ENCODE measurements at places on chromosomes 16 and 17.

DNA sequence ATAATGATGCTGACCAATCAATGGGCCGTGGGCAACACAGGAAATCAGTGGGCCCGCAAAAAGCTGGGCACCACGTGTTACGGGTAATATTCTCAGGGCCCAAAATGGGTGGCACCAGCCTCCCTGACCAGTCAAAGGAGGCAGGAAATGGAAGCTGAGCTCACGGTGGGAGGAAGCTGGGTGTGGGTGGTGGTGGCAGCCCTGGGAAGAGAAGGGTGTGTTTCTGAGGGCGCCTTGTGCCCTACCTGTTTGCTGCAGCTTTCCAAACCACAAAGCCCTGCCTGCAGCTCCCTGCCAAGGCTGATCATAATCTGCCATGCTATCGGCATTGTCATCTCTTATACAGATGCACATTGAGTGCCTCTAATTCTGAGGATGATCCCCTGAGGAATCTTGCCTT lies 457.9 kb downstream of the SLC39A11 start:
- no peak for DNase-seq

GRCh38 chr17:69093279-69093789 lies 32.6 kb upstream of the ABCA9 start:
- no peak for DNase-seq

GRCh38 chr16:85049706-85050305 lies 22.2 kb downstream of the KIAA0513 start:
- DNase-seq = no peak

DNA sequence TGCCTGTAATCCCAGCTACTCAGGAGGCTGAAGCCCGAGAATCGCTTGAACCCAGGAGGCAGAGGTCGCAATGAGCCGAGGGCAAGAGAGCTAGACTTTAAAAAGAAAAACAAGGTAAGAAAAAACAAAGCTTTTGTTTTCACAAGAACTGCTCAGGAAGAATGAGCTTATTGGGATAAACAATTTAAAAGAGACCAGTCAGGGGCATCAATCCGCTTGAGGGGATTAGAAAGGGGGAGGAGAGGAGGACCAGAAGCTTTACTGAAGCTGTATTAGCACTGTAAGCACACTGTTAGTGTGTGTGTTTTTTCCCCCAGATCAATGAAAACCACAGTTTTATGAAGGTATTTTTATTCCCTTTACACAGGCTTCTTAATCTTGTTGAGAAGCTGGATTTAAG lies 8.8 kb downstream of the TMEM170A start:
- no peak for DNase-seq

DNA sequence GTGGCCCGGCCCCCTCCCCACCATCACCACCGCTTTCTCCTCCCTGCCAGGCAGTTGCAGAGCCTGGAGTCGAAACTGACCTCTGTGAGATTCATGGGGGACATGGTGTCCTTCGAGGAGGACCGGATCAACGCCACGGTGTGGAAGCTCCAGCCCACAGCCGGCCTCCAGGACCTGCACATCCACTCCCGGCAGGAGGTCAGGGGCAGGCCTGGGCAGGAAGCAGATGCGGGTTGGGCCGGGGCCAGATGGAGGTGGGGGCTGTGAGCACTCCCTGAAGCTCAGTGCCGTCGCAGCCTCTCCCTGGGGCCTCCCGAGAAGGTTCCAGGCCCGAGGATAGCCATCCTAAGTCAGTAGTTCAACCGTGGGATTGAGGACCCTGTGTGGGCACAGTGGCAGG lies 14.2 kb upstream of the ADGRG3 start:
- DNase-seq = no peak

DNA sequence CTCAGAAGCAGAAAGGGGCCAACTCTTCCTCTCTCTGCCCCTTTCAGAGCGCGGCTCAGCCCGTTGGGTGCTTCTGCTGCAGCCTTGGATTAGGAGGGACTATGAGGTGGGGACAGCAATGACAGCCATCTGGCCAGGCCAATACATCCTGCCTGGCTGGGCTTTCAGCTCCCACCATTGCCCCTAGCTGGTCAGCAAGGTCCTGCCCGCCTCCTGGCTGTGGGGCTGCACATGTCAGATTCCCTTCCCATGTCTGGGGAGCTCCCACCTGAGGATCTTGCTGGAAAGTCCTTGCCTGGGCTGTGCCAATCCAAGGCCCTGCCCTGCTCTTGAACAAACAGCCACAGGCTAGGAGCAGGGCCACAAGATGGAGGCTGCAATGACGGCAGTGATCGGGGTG lies 8.3 kb downstream of the TRIM65 start:
- DNase-seq = no peak

GRCh38 chr16:86428729-86429517 lies 81.4 kb upstream of the FOXF1 start:
- DNase-seq = no peak

DNA sequence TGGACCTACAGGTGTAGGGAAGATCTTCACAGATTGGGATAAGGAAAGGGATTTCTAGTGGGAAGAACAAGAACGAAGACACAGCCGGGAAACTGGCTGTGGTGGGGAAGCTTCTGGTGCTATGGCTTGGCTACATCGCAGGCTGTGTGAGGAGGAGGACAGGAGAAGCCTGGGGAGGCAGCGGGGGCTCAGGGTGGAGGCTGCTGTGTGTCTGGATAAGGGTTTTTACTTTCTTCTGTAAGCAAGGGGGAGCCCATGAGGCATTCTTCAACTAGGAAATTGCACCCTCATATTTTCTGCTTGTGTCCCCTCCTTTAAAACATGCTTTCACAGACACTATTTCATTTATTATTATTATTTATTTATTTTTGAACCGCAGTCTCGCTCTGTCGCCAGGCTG lies 2.9 kb upstream of the RHBDF2 start:
- no peak for DNase-seq

- DNase-seq = no peak
Measured at GRCh38 chr17:81635431-81635830, 1.5 kb downstream of the NPLOC4 start.

- no peak for DNase-seq
Measured at GRCh38 chr16:89152831-89153700, 18.5 kb upstream of the CDH15 start.

DNA sequence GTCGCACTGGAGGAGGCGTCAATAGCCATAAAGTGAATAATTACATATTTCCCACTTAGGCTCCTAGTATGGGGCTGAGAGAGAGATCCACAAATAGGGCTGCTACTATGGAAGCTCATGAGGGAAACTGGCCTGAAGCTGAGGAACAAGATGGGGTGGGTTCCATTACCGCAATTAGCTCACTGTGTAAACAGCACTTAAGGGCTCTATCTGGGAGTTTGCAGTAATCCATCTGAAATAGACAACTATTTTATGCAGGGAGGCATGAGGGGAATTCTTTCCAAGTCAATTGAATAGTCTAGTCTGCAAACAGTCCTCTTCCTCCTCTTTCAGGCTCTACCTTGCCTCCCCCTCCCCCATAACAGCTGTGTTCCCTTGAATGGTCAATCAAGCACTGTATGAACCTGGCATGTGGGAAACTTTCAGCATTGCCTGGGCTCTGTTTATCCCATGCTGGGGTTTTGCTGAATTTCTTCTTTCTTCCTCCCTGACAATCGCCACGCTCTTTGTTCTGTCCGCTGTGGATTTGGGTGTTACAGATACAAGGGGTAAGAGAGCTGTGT lies 56.1 kb upstream of the MAF start:
- DNase-seq = no peak

- peak; percentile 51 for DNase-seq
Measured at GRCh38 chr17:48024149-48025039, 13.2 kb downstream of the COPZ2 start.

GRCh38 chr16:49826515-49826914 lies 29.4 kb downstream of the ZNF423 start:
- no peak for DNase-seq

DNA sequence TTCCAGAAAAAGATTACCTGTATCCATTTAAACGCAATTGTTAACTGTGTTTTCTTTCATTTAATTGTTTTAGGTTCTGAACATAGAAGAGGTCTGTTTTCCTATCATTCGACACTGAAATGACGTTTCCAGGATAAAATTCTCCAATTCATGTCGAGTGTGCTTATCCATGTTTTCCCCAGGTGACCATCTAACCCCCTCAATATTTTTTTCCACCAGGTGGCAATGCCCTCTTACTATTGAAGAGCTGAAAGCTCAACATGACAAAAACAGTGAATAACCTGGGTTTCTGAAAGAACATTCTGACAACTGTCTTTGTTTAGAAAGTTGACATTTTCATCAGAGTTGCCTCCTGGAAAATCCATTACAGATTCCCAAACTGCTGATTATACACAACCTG lies 948.7 kb downstream of the KCNJ2 start:
- no peak for DNase-seq

DNA sequence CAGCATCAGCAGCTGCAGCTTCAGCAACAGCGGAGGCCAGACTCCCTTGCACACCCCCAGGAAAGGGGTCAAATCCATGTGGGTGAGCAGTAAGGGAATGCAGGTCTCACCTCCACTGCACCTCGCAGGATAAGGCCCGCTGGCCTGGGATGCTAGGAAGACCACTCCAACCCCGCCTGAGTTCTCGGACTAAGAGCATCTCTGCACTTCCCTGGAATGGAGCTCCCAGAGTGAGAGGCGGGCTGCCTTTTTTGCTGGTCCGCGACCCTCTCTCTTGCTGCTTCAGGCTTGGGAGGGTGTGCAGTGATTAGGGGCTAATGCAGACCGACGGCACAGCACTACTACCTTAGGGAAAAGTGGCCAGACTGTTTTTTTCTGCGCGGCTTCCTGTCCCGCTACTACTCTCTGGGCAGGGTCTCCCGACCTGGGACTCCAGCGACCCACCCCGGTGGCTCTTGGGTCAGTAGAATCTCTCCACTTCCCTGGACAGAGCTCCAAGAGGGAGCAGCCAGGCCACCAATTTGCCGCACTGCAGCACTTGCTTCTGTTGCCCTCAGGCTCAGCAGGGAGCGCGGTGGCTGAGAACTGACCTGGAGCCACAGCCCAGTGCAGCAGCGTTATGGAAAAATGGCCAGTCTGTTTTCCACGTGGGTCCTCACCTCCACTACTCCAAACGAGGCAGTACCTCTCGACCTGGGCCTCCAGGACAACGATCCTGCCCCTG lies 480.4 kb downstream of the CDH8 start:
- DNase-seq = no peak

DNA sequence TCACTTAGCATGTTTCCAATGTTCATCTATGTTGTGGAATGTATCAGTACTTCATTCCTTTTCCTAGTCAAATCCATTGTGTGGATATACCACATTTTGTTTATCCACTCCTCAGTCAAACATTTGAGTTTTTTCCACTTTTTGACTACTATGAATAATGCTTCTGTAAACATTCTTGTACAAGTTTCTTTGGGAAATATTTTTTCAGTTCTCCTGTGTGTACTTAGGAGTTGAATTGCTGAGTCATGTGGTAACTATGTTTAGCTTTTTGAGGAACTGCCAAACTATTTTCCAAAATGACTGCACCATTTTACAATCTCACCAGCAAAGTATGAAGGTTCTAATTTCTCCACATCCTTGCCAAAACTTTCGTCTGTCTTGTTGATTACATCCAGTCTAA lies 223.7 kb upstream of the AXIN2 start:
- no peak for DNase-seq

DNA sequence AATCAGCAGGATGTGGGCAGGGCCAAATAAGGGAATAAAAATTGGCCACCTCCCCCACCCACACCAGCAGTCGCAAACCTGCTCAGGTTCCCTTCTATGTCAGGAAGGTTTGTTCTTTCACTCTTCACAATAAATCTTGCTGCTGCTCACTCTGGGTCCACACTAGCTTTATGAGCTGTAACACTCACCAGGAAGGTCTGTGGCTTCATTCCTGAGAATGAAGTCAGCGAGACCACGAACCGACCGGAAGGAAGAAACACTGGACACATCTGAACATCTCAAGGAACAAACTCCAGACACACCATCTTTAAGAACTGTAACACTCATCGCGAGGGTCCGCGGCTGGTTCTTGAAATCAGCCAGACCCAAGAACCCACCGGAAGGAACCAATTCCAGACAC lies 115.5 kb upstream of the TBX2 start:
- no peak for DNase-seq

- DNase-seq = no peak
Measured at GRCh38 chr17:45046537-45047125, 4.8 kb downstream of the DCAKD start.

DNA sequence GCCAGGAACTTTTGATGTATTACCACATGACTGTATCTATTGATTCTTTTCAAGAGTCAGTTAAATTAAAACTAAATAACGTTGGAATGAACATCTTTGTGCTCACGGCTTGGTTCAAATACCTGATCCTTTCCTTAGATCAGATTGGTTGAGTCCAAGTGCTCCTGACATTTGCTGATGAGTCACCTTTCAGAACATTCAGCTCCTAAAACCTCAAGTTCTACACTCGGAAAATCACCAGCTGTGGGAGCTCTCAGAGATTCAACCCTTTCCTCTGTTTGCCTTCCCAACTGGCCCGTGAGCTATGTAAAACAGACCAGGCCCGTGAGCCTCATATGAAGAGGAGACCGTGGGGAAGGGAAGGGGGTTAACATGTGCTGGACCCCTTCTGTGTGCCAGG lies 68.1 kb downstream of the RTN4RL1 start:
- DNase-seq = no peak

- DNase-seq = no peak
Measured at GRCh38 chr17:253091-253846, 71.8 kb upstream of the DOC2B start.

GRCh38 chr17:37752482-37752881 lies 7.6 kb upstream of the HNF1B start:
- no peak for DNase-seq

- no peak for DNase-seq
Measured at GRCh38 chr16:9798474-9798873, 383.8 kb downstream of the GRIN2A start.

- DNase-seq = no peak
Measured at GRCh38 chr16:53827741-53828140, 123.8 kb downstream of the FTO start.

- no peak for DNase-seq
Measured at GRCh38 chr17:82639628-82640027, 8.6 kb downstream of the WDR45B start.

GRCh38 chr16:67241008-67241900 lies 6.0 kb downstream of the FHOD1 start:
- no peak for DNase-seq

DNA sequence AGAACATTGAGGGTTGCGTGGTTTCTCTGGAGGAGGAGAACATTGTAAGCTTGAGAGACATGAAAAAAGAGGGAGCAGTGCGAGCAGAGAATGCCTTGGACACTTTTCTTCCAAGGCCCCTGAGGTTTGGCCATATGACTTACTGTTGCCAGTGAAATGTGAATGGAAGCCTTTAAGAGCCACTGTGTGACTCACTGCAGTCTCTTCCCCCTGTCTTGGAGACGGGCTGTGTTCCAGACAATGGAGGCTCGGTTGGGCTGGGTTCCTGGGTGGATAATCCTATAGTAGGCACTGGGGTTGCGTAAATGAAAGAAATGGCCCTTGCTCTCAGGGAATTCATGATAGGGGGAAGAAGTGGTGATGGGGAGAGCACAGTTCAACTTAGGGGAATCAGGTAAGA lies 75.5 kb downstream of the SHISA9 start:
- DNase-seq = no peak
